T47D (cell line): ENCODE measurements at places on chromosomes 1 and 21.

GRCh38 chr1:146021050-146021445 is 487 bp downstream of the HJV start:
- DNase-seq = no peak

GRCh38 chr1:160121388-160121787 is 5.8 kb downstream of the ATP1A2 start:
- DNase-seq = no peak

DNA sequence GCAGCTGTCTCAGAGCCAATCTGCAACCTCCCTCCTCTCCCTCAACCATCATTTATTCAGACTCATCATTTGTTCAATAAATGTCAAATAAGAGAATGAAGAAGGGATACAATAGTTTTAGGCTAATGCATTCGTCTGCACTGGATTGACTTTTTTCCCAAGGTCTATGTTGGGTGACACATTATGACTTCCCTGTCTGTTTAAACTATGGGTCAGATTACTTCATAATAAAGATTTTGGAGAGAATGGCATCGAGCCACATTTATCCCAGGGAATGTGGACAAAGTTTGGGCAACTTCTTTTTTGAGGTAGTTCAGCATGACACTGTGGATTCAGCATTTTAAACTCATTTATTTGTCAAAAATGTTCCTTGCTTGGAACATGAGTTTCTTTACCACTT is 107.4 kb upstream of the ADGRL2 start:
- DNase-seq = no peak

GRCh38 chr1:225962440-225962975 is 21.5 kb upstream of the LEFTY2 start:
- DNase-seq = peak; percentile 43

GRCh38 chr1:208851366-208851765 is 607.2 kb upstream of the PLXNA2 start:
- no peak for DNase-seq

- DNase-seq = no peak
Observed at GRCh38 chr1:94384485-94385265, 33.5 kb upstream of the ABCD3 start.

GRCh38 chr1:10639775-10640578 is 156.5 kb downstream of the CASZ1 start:
- DNase-seq = no peak
